Stimulated activated CD8-positive, alpha-beta memory T cell treated with anti-CD3 and anti-CD28 coated beads, Interleukin-4, amount 100 ng/mL, for 1 hour (primary cell): ENCODE measurements at places on chromosomes 6 and 20.

DNA sequence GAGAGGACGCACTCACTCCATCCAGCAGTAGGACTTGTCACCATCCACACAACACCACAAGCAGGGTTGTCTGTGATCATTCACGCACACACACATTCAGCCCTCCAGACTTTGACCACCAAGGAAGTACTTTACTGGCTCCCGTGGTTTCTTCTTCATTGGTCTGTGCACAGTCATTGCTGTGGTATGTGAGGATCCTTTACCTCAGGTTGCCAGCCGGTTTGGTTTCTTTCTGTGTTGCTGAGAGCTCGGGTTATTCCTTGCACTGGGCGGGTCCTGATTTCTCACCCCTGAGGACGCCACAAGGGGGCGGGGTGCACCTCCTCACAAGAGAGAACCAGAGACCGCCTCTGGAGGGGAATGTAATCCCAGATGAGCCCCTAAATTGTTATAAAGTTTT lies 11.2 kb downstream of the SLC35A1 start:
- DNase-seq, result no peak

DNA sequence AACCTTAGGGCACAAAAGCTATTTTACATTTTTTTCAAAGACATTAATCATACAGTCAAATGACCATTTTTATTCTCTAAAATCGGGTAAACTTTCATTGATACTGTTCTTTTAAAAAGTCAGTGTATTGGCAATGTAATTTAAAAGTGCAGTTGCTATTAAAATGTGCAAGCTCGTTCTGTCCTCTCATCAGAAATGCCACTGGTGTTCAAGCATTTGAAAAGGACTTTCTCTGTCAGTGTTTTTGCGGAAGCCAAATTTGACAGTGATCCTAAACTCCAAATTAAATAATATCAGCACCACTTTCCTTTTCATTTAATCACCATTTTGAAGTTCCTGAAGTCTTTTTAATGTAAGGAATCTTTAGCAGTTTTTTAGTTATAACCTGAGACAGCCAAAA lies 69.6 kb downstream of the AFG1L start:
- no peak for DNase-seq

DNA sequence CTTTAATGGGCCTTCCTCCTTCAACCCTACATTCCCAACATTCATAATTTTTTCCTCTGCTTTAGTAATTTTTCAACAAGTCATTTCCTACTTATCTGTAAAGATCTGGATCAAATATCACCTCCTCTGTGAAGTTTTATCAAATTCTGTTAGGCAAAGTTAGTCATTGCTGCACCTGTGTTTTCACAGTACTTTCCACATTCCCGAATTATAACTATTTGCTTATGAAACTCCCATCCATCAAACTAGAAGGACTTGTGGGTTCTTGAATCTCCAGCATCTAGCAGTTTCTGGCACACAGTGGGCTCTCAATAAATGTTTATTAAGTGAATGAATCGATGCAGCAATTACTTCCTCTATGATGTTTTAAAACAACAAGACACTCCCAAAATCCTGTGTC lies 257.6 kb downstream of the HDGFL1 start:
- no peak for DNase-seq

DNA sequence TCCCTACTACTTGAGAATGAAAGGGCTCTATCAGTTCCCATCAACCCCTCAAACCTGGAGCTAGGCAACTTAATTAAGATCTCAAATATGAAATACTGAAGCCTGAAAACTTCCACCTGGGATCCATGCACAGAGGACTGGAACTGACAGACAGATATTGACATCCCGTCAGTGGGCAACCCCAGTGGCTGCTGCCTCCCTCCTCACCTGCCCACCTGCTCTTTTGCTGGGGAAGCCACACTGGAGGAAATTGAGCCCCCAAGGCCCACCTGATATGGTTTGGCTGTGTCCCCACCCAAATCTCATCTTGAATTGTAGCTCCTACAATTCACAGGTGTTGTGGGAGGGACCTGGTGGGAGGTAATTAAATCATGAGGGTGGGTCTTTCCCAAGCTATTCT lies 192.8 kb downstream of the LRFN2 start:
- no peak for DNase-seq

- DNase-seq, result no peak
Measured at GRCh38 chr6:93047033-93047432, 372.3 kb downstream of the EPHA7 start.

DNA sequence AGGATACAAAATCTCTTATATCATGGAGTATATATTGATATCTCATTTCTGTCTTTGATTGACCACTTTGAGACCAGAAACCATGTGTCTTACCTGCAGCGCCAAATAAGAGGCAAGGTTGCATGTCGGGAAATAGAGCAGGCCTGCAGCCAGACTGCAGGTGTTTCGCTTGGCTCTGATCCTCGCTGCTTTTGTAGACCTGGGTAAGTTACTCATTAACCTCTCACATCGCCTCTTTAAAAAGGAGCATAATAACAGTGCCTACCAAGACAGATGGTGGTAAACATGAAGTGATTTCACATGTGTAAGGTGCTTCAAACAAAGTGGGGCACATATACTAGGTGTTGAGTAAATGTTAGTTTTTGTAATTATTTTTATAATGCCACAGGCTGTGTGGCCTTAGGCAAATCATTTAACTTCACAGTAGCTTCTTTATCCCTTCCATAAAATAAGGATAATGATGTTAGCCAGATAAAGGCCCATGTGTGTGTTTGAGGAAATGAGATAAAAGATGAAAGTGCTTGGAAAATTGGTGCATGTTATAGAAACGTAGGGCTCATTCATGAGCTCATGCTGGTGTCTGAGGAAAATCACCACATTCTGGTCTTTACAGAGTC lies 248.8 kb upstream of the MAP3K7 start:
- DNase-seq, result no peak

- DNase-seq, result no peak
Measured at GRCh38 chr6:67131827-67132226, 1424.8 kb upstream of the EYS start.

GRCh38 chr6:43113431-43114260 lies 37.5 kb downstream of the PTK7 start:
- DNase-seq, result no peak

GRCh38 chr20:20095114-20095872 lies 43.0 kb downstream of the CFAP61 start:
- no peak for DNase-seq

GRCh38 chr20:37327748-37328147 lies 18.2 kb upstream of the SRC start:
- no peak for DNase-seq

DNA sequence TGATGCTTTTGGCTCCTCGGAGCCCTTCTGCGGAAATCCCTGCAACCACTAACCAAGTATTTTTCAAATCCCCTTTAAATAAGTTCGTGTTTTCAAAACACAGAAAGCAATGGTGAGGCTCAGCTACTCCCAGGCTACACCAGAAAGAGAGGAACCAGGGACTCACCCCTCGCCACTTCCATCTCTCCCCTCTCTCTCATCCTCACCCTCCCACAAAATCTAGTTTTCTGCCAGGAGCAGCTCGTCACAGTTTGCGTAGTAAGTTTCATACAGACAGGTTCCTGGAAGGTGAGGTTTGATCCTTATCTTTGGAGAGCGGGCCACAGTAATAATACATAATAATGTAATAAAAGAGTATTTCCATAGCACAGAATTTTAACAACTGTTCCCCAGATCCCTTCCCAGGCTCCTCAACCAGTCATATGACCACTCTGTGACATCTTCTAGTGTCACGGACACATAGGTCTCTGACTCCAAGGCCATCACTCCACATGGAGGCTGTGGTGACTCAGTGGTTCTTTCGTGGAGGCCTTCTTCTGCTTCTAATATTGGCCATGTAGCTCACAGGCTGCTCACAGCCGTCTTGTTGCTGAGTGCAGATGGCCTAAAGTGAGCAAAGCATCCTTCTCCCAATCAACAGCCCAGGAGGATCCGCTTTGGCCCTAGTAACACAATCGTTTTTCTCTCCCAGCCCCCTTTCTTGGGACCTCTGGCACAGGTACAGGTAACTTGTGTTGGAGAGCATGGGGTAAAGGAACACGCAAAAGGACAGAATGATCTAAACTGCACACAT lies 295.7 kb downstream of the CDC5L start:
- DNase-seq, result no peak

GRCh38 chr6:12125396-12125795 lies 113.3 kb downstream of the HIVEP1 start:
- no peak for DNase-seq

DNA sequence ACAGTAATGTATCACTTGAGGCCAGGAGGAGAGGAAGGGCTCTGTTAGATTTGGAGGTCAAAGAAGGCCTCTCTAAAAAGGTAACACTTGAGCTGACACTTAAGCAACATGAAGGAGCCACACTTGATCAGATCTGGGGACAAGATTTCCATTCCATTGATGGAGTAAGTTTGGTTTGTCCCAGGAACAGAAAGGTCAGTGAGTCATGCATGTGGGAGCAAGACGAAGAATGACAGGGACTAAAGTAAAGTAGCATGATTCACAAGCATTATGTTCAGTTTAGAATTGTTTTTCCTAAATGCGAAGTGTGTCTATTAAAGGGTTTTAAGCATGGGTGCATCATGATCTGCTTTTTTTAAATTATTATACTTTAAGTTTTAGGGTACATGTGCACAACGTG lies 47.4 kb downstream of the COL21A1 start:
- DNase-seq, result no peak

DNA sequence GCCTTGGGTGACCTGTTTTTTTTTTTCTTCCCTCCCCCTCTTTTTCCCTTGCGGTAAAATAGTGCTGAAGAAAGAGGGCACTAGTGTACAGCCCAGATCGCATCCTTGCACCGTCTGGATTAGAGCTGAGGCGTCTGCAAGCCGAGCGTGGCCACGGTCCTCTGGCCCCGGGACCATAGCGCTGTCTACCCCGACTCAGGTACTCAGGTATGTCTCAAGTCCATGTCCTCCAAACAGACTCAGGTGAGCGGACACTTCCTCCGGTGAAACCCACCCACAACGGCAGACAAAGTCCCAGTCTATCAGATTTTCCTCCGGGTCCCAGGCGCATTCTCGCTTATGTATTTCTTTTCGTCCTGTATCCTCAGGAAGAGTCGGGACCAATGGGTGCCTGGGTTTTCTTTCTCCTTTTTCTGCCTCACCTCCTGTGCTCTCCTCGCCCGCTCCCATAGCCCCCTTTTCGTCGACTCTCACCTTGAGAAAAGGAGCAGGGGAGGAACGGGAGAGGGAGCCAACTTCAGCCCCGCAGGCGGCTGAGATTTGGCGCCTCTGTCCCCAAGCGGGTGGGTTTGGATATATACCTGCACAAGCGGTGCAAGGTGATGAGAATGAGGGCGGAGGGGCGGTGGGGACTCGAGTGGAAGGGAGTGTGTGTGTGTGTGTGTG lies 1.1 kb upstream of the GRM1 start:
- DNase-seq, result no peak

DNA sequence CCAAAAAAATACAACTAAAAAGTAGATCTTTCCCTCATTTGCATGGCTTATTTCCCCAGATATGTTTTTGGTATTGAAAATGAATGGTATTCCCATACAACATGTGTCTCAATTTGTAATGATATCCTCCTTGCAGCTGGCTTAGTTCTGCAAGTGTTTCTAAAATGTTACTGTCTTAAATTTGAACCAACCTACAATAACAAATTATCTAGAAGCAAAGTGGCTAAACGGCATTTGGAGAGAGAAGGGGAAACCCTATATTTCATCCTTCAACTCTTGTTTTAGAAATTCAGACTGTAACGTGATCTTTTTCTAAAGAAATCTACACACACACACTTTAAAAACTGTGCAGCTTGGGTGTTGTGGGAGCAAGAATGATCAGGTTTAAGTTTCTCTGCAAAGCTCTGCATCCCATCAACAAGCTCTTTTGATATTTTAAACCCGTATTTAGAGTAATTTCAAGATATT lies 153.0 kb downstream of the SOBP start:
- no peak for DNase-seq

- peak; percentile 25 for DNase-seq
Measured at GRCh38 chr20:10219452-10219791, 792 bp downstream of the SNAP25 start.
